ENCODE measurements at places on chromosomes 3 and 15. TPM values are rescaled to one million over a fixed set of nuclear protein-coding genes. Genes with fewer than 3 reads are reported as not detected.

Gene OXTR
- total RNA-seq: 5.1 TPM

Gene IL17RD
- total RNA-seq: 0.73 TPM

Gene ONECUT1
- not detected for total RNA-seq

Gene NRG4
- not detected for total RNA-seq

Gene EBLN2
- total RNA-seq: 3.4 TPM

Gene GOLGA8N
- 47.5 TPM for total RNA-seq

Gene TGM5
- not detected for total RNA-seq

Gene IFT57
- 43.4 TPM for total RNA-seq

Gene SLC6A20
- total RNA-seq: not detected

Gene IGF2BP2
- total RNA-seq: 56.2 TPM

Gene SLC25A20
- total RNA-seq: 23.7 TPM

Gene RNF13
- 31.2 TPM for total RNA-seq

Gene KIF15
- 0.47 TPM for total RNA-seq

Gene SMAD6
- 3.5 TPM for total RNA-seq

Gene GLCE
- total RNA-seq: 13.4 TPM

Gene DBR1
- 11.3 TPM for total RNA-seq

Gene BTLA
- not detected for total RNA-seq

Gene LMAN1L
- total RNA-seq: not detected

Gene SLC24A1
- total RNA-seq: 3.4 TPM

Gene SPINK8
- total RNA-seq: not detected
